Activated CD8-positive, alpha-beta memory T cell treated with anti-CD3 and anti-CD28 coated beads, Interleukin-2, amount 10 ng/mL, durations not matched to agents 7 days and 5 days (primary cell): ENCODE measurements at places on chromosomes 4 and X.

DNA sequence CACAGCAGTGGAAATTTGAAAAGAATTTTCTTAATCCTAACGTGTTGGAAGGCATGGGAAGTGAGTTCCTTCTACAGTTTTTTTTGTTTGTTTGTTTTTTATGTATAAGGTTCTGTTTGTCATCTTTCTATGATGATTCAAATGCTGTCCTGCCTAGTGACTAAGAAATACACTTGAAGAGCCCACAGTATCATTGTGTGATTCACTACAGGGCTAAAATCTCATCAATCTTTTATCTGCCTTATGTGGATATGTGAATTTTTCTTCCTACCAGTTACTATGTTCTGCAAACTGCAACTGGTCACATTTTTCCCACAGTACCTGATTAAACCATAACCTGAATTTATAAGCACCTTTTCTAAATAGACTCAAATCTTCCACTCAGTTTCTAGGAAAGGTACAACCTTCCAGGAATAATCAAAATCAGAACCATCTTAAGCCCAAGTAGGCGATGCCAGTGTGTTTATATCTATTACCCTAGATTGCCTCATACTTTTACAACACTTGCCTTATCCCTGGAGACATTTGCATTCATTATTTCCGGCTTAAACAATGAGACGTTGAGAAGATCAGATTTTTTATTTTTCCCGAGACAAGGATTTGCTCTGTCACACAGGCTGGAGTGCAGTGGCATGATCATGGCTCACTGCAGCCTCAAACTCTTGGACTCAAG is 214.6 kb upstream of the GALNT7 start:
- H3K27ac ChIP-seq = no peak overlapping the region
- no peak for DNase-seq
- H3K36me3 ChIP-seq = no peaks in the 10 kb centered on the region
- H3K27me3 ChIP-seq = no peaks in the 10 kb centered on the region
- H3K4me3 ChIP-seq = no peak overlapping the region
- H3K4me1 ChIP-seq = no peaks in the 10 kb centered on the region

DNA sequence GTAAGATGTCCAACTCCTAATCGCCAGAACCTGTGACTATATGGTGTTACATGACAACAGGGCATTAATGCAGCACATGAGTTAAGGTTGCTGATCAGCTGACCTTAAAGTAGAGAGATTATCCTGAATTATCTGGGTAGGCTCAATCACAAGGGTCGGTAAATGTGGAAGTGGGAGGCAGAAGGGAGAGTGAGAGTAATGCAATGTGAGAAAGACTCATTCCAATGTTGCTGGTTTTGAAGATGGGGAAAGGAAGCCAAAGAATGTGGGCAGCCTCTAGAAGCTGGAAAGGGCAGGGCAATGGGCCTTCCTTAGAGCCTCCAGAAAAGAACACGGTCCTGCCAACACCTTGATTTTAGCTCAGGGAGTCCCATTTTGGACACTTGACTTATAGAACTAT is 67.4 kb downstream of the STX18 start:
- no peak overlapping the region for H3K4me3 ChIP-seq
- H3K27ac ChIP-seq = no peak overlapping the region
- H3K4me1 ChIP-seq = peaks cover 3% of the 10 kb centered on the region
- H3K36me3 ChIP-seq = peaks cover 10% of the 10 kb centered on the region

DNA sequence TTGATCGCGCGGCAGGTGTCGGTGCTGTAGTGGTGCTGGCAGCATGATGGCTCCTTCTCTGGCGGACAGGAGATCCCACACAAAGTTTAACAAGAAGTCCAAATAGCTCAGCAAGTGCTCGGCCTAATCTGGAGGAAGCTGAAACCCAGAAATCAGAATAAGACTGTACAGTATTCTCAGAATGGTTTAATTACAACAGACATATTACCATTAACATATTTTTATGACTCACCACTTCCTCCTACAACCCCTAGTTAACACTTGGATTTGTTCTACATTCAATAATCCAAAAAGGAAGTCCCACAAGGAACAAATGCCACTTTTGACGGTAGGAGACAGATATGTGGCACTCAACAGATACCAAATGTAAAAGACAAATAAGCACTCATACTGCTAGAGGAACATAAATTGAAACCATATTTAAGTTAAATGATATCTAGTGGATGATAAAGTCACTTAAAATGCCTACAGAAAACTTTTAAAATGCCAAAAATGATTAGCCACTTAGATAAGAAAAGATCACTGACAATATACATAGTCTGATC is 91.2 kb downstream of the HUWE1 start:
- no peak for DNase-seq
- H3K4me1 ChIP-seq = peaks cover 5% of the 10 kb centered on the region
- H3K36me3 ChIP-seq = peaks cover 49% of the 10 kb centered on the region
- no peaks in the 10 kb centered on the region for H3K27me3 ChIP-seq

GRCh38 chr4:143381189-143382118 is 44.8 kb downstream of the GAB1 start:
- no peaks in the 10 kb centered on the region for H3K4me1 ChIP-seq
- no peaks in the 10 kb centered on the region for H3K36me3 ChIP-seq
- no peak overlapping the region for H3K27ac ChIP-seq

- no peak overlapping the region for H3K27ac ChIP-seq
- H3K4me3 ChIP-seq = no peak overlapping the region
- no peak for DNase-seq
- H3K36me3 ChIP-seq = no peaks in the 10 kb centered on the region
- H3K4me1 ChIP-seq = peaks cover 3% of the 10 kb centered on the region
- peaks cover 24% of the 10 kb centered on the region for H3K27me3 ChIP-seq
Measured at GRCh38 chr4:53587135-53587534, 4.2 kb downstream of the LNX1 start.

DNA sequence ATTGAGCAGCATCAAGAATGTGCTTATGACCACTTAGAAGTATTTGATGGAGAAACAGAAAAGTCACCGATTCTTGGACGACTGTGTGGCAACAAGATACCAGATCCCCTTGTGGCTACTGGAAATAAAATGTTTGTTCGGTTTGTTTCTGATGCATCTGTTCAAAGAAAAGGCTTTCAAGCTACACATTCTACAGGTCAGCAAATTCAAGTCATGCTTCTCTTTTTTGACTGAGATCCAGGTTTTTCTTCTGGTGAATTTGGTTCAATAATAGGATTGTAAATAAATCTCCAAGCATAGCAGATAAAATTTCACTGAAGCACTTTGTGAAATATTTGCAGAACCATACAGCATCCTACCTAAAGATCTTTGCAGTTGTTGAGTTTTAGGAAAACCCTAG is 218.1 kb downstream of the TLL1 start:
- no peak overlapping the region for H3K4me3 ChIP-seq
- H3K4me1 ChIP-seq = no peaks in the 10 kb centered on the region
- H3K27me3 ChIP-seq = no peaks in the 10 kb centered on the region
- no peaks in the 10 kb centered on the region for H3K36me3 ChIP-seq
- DNase-seq = no peak

- peaks cover 52% of the 10 kb centered on the region for H3K4me1 ChIP-seq
- H3K27ac ChIP-seq = peak overlapping the region; percentile 78
- H3K36me3 ChIP-seq = peaks cover 13% of the 10 kb centered on the region
Measured at GRCh38 chrX:13051529-13052172, 7.2 kb upstream of the FAM9C start.

GRCh38 chr4:138439143-138439581 is 197.0 kb upstream of the SLC7A11 start:
- H3K4me3 ChIP-seq = no peak overlapping the region
- no peak for DNase-seq
- no peaks in the 10 kb centered on the region for H3K36me3 ChIP-seq
- no peaks in the 10 kb centered on the region for H3K27me3 ChIP-seq

GRCh38 chr4:83599183-83599582 is 63.3 kb downstream of the GPAT3 start:
- H3K27ac ChIP-seq = no peak overlapping the region
- no peak for DNase-seq
- peaks cover 23% of the 10 kb centered on the region for H3K36me3 ChIP-seq
- no peaks in the 10 kb centered on the region for H3K27me3 ChIP-seq
- no peak overlapping the region for H3K4me3 ChIP-seq
- no peaks in the 10 kb centered on the region for H3K4me1 ChIP-seq

DNA sequence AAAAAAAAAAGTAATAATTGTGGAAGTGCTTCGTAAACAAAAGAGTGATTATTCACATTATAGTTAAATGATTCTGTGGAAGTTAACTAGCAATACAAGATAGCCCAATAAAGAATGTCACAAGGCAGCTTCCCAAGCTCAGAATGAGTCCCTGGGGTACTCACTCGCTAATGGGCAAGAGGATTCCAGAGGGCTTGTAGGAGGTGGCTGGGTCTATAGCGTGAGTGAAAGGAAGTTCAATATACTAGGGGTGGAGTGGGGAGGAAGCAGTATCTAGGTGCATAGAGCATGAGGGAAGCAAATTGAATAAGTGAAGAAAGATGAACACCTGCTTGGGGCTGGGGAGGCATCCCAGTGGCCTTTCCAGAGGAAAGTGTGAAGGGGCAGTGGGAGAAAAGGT is 42.5 kb downstream of the RTL5 start:
- no peaks in the 10 kb centered on the region for H3K36me3 ChIP-seq
- no peak overlapping the region for H3K4me3 ChIP-seq
- H3K27me3 ChIP-seq = peaks cover 21% of the 10 kb centered on the region
- no peak for DNase-seq
- no peak overlapping the region for H3K27ac ChIP-seq
